ENCODE measurements at places on chromosomes 11 and 22. TPM values are rescaled to one million over a fixed set of nuclear protein-coding genes. Genes with fewer than 3 reads are reported as not detected.

DNA sequence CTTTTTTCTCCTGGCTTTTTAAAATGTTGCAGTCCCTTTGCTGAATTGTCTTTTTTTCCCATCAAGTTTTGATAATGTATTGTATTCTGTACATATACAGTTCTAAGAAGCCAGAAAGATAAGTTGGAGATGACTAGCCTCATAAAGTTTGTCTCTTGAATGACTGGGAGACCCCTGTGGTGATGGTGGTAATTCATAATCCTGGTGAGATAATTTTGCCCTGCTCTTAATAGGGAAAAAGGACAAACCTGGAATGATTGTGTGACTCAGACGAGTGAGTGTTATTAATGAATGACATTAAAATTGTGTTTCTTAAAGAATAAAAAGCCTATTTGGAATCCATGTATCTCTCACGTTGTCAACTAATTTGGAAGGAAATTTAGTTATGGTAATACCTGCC is 1.2 kb downstream of the HIKESHI start:
- no peak for DNase-seq

GRCh38 chr11:124892146-124892545 is 5.5 kb downstream of the ROBO4 start:
- no peak for DNase-seq

- no peak for DNase-seq
Measured at GRCh38 chr11:123694551-123694950, 40.1 kb upstream of the SCN3B start.

DNA sequence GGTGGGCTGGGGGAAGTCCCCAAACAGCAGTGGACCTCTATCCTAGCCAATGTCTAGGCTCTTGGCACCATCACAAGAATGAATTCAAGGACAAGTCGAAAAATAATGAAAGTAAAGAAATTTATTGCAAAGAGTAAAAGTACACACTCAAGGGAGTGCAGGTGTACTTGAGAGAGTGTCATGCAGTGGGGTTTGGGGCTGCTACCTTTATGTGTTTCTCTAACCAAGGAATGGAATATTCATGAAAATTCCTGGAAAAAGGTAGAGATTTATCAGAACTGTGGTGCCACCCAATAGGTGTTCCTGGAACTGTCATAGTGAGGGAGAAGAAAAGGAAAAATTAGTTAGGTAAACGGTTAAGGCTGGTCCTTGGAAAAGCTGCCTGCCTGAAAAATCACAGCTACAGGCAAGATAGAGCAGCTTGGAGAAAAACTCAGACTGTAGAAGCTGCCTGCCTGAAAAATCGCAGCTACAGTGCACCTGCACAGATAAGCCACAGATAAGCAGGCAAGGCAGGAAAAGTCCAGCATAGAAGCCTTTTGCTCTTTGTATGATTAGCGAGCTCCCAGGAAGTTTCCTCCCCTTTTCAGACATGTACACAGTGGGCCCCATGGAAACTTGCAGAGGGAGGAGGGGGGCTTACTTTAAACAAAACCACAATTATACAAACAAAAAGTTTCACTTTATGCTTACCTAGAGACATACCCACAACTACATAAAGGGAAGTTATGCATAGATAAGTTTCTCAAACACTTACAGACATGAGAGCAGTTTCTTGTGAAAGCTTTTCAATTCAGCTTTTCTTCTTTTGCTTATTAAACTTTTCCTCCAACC is 71.4 kb upstream of the B3GNT6 start:
- DNase-seq: no peak

- peak; percentile 41 for DNase-seq
Measured at GRCh38 chr11:72553706-72554105, 119.4 kb upstream of the CLPB start.

GRCh38 chr11:134438542-134439537 is 26.8 kb upstream of the B3GAT1 start:
- no peak for DNase-seq

GRCh38 chr11:62411524-62411923 is 7.3 kb upstream of the SCGB1A1 start:
- DNase-seq: no peak

- DNase-seq: no peak
Measured at GRCh38 chr11:75602951-75603350, 40.9 kb downstream of the SERPINH1 start.

Gene C11orf21
- total RNA-seq: 56.3 TPM

Gene DGCR8
- 29.6 TPM for total RNA-seq

Gene C11orf52
- total RNA-seq: not detected

Gene ATXN10
- 63.3 TPM for total RNA-seq

All from hematopoietic multipotent progenitor cell (in vitro differentiated cells).